ENCODE measurements at places on chromosomes 3 and 15.

DNA sequence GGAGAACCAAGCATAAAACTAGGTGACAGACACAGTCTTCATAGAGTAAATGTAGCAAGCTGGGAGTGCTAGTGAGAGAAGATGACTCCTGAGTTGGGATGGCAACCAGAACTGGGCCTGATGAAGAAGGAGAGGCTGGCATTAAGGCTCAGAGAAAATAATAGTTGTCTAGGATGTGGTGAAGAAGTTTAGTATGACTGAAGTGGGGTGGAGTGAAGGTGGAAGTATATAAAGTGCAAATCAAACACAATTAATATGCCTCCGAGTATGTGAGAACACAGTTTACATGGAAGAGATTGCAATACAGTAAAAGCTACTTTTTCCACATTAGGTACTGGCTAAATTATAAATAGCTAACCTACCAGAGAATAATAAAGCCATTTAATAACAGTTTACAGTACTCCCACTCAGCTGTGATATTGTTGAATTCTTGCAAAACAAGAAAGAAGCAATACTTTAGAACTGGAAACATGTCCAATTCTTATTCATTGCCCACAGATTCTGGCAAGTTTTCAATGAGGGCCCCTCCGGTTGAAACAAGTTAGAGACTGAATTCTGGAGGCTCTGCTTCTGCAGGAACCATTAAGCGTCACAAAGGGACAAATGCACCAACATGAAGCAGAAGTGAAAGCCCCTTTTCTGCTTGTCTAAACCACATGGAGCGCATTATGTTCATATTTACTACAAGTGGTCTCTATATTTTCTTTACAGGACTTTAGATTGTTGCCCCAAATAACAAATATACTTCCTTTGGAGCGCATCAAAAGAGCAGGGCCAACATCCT, 243.7 kb downstream of the SLC9A9 start:
- DNase-seq, result no peak

GRCh38 chr15:90201130-90201943, at the start of gene SEMA4B:
SEMA4B (plus strand) TSS chr15:90201330; CDS start chr15:90201579, 249 bp downstream.
- no peak for DNase-seq

DNA sequence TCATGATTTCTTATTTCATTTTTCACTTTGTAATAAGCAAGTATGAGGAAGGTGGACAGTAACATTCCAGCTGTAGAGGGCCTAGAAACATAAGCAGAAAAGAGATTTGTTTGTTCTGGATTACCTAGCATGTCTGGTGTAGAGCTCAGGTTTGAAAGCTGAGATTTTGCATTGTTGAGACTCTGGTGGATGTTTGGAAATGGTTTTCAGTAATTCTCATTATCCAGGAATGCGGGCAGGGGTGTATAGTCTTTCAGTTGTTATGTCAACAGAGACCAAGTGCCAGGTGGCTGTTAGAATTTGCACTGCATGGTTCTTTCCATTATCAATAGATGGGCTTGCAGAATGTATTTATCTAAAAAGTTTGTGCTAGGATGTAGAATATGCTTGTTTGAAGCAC, 10.9 kb downstream of the GPD1L start:
- DNase-seq, result no peak

- no peak for DNase-seq
Observed at GRCh38 chr3:196063456-196063855, 18.4 kb downstream of the TFRC start.

GRCh38 chr3:138846262-138846791, 11.6 kb upstream of the PIK3CB start:
- no peak for DNase-seq

- DNase-seq, result no peak
Observed at GRCh38 chr3:13878281-13879101, 1.4 kb downstream of the WNT7A start.

DNA sequence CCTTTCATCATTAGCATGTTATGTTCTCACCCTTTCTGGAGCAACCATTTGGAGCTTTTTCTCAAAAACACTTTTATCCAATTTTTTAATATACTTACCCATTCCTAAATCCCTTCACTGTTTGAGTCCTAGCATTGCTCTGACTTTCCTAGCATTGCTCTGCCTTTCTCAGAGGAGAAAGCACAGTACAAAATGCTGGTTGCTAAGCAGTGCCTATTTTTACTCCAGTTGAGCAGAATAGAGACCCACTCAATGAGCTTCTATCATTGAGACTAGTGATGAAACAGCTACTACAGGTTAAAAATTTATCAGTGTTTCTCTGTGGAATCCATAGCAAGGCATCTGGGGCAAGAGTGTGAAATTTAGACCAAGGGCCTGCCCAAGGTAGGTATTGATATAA, 21.8 kb upstream of the IL1RAP start:
- no peak for DNase-seq

DNA sequence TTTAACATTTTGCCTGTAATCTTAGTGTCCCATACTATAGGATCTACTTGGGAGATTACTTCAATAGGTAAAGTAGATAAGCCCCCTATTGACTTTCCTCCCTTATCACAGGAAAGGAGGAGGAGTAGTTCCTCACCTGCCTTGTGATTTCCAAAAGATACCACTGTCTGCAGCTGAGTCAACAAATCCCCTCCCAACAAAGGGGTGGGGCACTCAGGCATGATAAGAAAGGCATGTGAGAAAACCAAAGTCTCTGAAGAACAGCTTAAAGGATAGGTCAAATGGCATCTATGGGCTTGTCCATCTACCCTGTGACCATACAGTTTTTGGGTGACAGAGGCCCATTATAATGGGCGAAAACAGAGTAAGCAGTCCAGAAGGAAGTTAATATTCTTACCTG, 71.3 kb upstream of the WNT7A start:
- no peak for DNase-seq

GRCh38 chr15:31272558-31273257, 53.9 kb upstream of the KLF13 start:
- no peak for DNase-seq

DNA sequence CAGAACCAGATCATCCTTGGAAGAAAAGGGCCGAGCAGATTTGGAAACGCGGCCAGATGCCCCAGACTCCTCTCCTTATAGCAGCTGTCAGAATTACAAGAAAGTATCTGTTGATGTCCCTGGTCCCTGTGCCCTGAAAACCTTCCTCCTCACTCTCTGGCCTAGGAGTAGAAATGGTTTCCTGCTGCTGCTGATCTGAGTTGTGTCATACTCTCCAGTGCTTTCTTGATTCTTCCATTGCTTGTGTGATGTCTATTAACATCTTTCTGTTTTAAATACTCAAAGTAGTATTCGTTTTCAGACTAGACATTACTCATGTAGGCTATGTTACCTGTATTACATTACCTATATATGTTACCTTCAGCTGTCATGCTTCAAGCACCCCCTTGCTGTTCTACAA, 26.8 kb upstream of the HERC1 start:
- no peak for DNase-seq

GRCh38 chr3:169137943-169138342, 525.6 kb downstream of the MECOM start:
- DNase-seq, result no peak

DNA sequence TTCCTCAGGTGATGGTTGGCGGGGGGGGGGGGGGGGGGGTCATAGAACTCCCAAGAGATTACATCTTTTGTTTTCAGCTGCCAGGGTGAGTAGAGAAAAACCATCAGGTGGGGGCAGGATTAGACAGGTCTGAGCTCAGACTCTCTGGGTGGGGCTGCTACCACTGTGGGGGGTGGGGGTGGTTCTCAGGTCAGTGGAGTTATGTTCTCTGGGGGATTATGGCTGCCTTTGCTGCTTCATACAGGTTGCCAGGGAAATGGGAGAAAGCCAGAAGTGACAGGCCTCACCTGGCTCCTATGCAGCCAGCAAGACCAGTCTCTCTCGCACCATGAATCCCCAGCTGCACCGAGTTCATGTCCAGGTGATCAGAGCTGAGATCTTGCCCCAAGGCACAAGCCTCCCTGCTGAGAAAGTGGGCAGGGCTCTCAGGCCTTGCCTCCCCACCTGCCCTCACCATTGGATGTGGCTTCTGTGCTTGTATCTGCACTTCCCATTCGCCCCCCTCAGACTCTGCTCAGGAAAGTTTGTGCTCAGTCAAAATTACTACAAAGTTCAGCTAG, 828.1 kb downstream of the MCTP2 start:
- no peak for DNase-seq

DNA sequence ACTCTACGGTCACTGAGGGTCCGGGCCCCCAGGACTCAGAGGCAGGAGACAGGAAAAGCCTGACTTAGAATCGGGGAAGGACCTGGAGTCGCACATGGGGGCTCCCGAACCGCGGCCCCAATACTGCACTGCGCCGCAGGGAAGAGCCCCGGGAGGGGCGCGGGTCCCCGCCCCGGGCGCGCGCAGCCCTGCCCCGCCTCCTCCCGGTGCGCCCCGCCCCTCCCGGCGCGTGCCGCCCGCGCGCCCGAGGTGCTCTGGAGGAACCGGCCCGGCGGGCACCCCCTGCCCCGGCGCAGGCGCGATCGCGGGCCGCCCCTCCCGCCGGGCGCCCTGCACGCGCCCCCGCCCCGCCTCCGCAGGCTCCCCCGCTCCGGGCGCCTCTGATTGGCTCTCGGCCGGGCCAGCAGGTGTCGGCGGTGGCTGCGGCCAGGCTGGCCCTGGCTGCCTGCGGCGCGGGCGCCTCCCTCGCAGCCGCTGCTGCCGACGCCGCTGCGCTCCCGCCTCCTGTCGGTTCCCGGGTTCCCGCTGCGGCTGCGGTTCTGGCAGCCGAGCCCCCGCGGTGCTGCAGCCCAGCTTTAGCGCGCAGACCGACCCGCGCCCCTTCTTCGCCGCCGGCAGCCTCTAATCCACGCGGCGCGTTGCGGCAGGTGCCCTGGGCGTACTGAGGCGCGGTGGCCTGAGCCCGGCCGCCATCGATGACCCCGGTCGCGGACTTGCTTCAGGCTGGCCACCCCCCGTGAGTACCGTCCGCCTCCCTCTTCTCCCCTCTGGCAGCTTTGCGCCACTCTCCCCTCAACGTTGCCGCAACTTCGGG, at the start of gene MYRIP:
TSS of gene MYRIP (plus strand) at position 429 of the 814 bp plus-strand sequence. CDS start 91,208 bp downstream, outside the sequence.
- no peak for DNase-seq

DNA sequence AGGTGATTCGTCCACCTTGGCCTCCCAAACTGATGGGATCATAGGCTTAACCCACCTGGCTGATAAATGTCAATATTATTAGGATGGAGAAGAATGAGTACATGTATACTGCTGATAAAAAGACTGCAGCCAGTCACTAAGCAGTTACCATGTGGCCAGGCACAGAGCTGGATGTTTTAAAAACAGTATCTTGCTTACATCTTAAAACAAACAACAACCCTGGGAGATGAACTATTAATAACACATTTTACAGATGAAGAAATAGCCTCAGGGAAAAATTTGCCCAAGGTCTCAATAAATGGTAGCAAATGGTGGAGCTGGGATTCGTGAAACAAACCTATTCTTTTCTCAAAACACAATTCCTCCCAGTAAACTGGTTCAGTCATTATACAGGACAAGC, 18.1 kb downstream of the IL17RD start:
- DNase-seq, result no peak

- no peak for DNase-seq
Observed at GRCh38 chr3:143137435-143138036, 18.0 kb downstream of the CHST2 start.

DNA sequence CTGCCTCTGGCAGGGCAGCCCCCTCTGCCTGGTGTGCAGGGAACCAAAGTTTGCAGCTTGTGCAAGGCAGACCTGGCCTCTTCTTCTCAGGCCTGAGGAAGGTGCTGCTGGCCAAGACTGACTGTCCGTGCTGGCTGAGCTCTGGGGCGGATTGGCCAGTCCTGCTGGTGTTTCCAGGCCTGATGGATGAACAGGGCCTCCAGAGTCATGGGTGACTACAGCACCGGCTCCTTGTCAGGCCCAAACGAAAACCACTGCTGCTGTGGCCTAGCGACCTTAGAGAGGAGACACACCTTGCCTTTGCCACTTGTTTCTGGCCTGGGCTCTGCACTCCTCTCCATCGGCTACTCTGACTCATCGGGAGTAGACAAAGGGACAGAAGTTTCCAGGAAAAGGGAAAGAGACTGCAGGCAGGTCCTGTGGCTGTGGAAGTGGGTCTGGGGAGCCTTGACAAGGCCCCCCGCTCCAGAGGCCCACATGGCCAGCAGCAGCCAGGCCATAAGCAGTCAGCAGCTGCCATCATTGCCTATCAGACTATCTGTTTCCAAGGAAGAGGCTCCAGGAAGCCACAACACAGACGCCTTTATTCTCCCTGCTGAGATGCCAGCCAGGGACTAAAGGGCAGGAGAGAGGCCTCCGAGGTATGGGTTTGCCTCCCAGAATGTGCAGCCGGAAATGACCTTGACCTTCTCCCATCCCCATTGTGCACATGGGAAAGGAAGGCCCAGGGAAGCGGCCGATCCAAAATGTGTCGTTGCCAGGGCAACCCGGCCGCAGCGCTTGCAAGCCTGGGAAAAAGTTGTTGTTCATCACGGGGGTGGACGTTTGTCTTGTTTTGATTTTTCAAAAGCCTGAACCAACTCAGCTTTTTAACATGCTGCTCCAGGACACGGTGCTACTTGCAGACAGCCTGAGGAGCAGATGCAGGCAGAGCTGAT, 160.5 kb downstream of the CHSY1 start:
- DNase-seq, result no peak

- DNase-seq, result no peak
Observed at GRCh38 chr3:3127432-3128010, 781 bp downstream of the TRNT1 start.

GRCh38 chr3:72345980-72346379, 502.3 kb downstream of the SHQ1 start:
- no peak for DNase-seq

GRCh38 chr3:130850044-130850797, 43.7 kb upstream of the ATP2C1 start:
- DNase-seq, result no peak

GRCh38 chr3:9765865-9766264, 3.9 kb downstream of the CAMK1 start:
- no peak for DNase-seq

DNA sequence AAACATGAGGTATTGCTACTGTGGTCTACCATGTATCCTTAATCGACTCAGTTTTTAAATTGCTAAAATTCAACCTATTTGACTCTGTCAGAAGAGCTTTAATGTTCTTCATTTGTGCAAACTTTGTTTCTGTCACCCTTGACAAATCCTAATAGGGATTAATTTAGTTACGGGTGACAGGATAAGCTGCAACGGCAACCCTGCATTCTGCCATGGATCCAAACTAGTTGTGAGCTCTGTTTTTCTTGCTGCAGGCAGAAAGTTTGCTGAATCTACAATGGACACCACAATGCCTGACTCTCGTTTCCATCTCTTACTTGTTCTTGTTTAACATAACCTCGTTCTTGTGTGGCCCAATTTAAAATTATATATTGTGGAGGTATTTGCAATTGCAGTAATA, 352.3 kb downstream of the ROBO2 start:
- DNase-seq, result no peak

DNA sequence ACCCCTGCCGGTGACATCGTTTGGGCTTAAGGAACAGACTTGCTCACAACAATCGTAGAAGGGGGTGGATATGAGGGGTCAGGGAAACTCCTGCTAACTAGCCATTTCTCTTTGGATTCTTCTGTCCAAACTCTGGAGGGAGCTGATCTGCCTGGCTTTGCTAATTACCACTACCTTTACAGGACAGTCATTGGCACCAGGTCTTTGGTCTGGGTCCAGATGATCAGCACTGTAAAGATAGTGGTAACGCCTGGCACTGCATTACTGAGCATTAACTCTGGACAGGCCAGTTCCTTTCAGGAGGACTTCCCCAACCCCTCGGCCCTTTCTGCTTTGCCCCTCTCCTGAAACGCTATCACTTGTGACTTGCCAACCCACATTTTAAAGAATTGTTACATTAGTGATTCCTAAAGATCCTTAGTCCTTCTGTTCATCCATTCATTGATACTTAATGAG, 788 bp downstream of the UQCC5 start:
- DNase-seq, result no peak

Data from Panc1 (cell line).